ENCODE measurements at places on chromosomes 5 and 9.

DNA sequence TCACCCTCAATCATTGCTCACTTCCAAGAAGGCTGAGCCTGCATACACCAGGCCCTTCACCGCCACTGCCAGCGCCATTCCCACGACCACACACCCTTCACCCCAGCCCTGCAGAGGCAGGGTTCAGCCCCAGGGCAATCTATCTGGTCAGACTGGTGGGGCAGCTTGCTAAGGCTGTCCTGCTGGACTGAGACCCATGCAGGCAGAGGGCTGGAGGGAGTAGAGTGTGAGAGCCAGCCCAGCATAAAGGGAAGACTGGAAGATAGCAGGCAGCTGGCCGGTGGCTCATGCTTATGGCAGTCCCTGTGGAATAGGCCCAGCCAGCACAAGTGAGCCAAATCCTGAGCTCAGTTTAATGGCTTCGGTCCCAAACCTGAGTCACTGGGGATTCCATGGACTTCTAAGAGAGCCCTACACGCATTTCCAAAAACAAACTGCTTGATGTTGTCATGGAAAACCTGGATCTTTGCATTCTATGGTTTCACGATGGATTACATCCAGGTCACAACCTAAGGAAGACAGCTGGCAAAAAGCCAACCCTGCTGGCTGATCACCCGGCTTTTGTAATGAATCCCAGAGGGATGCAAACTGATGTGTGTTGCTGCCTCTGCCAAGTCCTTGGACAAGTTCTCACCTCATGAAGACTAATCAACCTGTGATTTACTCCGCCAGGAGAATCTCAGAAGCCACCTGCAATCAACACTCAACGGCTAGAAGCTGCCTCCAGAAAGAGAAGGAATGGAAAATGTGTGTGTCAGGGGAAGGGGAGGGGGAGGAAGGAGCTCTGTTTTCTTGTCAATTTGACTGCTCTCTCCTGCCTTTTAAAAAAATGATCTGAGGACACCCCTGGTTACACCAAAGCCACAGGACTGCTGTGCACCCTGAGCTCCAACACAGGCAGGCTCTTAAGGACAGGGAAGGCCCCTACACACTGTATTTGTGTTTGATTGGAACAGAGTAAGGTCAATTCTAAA is 143.6 kb downstream of the LHFPL2 start:
- DNase-seq, result peak; percentile 99

DNA sequence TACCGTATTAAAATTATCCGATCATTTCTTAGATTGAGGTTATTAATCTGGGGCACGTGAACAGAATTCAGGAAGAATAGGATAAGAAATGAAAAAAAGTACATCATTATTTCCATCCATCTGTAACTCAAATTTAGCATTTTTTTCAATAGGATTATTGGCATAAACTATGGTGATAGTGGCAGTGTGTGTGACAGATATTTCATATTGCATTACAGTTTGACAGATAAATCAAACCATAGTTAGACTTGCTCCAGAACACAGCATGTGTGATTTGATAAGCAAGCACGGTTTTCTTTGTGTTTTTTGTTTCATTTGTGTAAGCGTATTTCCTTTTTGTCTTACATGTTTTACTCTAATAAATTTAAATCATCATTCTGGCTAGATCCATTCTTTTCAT is 155.0 kb downstream of the CDH9 start:
- no peak for DNase-seq

DNA sequence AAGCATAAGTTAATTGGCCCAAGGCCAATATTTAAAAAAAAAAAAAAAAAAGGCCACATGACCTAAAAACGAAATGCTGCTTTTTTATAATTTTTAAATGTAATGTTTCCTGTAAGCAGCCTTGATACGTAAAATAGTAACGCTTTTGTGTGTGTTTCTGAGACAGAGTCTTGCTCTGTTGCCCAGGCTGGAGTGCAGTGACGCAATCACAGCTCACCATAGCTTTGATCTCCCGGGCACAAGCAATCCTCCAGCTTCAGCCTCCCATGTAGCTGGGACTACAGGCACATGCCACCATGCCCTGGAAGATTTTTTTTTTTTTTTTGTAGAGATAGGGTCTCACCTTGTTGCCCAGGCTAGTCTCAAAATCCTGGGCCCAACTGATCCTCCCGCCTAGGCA is 179.9 kb downstream of the EDIL3 start:
- no peak for DNase-seq

DNA sequence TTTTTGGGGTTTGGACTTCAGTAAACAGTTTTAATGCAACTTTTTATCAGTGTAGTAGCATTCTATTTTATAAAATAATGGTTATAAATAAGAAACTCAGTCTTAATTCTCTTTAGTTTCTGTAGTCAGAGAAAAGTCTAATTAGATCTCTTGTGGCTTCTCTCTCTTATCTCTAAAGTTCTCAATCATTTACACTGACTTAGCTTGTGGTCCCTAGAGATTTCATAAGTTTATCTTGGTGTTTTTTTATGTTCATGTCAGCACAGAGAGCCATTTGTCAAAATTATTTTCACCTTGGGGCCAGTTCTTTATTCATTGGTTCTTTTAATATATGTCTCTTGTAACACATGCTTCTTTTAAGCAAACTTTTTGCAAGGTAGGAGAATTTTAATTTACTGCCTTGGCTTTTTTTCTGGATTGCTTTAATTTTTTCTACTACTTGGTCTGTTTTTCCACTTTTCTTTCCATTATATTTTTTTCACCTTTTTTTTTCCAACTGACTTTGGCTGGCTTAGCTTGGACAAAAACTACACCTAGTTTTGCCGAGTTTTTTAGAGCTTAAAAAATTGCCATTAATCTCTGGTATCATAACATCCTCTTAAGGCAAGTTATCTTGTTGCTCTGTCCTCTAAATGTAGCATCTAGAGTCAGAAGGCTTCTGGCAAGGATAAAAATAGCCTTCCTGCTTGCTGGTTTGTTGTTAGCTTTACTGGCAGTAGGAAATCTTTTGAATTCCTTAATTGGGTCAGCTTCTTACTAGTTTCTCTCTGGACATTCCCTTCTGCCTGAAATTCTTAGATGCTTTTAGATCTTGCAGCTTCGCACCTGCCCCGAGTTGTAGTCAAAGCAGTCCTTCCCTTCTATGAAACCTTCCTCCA is 35.3 kb downstream of the CPEB4 start:
- DNase-seq, result no peak

GRCh38 chr9:98152526-98152925 is 33.5 kb upstream of the TRIM14 start:
- no peak for DNase-seq

DNA sequence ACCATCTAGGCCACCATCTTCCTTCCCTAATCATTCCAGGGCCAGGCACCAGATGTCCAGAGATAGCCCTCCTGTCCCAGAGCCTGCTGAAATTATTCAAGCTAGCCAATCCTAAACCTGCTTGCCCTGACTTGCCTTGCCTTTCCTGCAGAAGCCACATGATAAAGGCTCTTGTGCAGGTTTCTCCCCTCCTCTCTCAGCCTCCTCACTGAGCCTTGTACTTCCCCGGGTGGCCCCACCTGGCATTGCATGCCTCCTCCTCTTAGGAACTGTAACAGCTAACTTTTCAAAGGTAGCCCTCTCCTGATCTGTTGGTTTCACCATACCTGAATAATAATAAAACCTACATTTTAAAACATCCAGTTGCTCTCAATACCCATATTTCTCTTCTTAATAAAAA is 42.6 kb downstream of the DIRAS2 start:
- no peak for DNase-seq

DNA sequence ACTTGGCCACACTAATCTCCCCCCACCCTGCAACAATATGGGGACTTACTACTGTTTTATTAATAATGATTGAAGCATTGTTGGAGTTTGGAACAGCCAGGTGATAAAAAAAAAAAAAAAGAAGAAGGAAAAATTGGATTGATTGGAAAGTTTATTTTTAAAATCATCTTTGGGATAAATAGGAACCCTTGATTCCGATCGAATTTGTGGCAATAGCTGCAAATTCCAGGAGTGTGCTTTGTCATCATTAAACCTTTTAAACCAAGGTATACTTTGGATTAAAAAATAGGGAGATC is 907 bp upstream of the NR2F1 start:
- no peak for DNase-seq

DNA sequence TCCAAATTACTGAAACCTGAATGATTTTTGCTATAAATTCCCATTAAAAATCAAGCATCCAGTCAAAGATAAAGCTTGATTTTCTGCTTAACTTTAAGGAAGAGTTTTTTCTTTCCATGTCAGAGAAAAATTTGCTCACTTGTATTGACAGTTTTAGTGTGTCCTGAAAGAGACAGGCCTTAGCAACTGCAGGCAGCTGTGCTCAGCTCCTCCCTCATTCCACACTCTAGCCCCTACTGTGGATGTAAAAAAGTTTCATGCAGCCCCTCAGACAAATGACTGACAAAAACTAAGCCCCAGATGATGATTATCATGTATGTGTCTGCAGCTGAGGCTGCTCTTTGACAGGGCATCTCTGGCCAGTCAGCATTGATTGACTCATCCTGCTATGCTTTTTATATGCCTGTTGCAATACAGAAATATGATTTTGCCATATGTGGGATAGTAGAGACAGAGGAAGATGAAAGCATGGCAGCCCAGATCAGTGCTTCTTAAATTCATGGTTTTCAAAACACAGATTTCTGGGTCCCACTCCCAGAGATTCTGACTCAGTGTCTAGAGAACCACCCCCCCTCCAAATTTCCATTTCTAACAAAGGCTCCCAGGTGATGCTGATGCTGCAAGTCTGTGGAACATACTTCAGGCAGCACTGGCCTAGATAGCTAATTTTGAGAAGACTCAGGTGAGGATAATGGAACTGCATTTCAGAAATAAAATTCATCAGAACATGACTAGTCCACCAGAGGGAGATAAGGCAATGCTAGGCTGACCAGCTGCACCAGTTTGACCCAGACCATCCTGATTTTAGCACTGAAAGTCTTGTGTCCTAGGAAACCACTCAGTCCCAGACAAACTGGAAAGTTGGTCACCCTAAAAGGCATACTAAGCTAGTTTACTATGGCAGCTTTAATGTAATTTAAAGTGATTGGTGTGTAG is 298.7 kb upstream of the KCNN2 start:
- DNase-seq, result no peak

DNA sequence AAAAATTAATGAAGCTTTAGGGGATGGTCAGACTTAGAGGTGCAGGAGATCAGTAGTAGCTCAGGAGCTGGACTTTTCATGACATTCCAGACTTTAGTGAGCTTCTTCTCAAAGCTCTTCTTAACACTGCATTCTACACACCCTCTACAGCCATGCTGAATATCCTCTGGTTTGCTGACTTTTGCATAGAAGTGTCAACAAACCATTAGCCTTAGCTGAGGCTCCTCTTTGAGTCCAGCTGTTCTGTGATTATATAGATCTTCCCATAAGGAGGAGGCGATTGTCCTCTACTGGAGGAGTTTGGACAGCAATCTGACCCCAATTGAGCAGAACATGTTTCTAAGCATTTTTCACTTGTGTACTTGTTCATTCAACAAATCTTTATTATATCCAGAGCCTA is 75.0 kb upstream of the RUSC2 start:
- DNase-seq, result no peak

GRCh38 chr9:98986866-98987651 is 43.4 kb downstream of the COL15A1 start:
- no peak for DNase-seq

GRCh38 chr9:98248737-98249474 is 6.5 kb downstream of the TBC1D2 start:
- DNase-seq, result peak; percentile 86

DNA sequence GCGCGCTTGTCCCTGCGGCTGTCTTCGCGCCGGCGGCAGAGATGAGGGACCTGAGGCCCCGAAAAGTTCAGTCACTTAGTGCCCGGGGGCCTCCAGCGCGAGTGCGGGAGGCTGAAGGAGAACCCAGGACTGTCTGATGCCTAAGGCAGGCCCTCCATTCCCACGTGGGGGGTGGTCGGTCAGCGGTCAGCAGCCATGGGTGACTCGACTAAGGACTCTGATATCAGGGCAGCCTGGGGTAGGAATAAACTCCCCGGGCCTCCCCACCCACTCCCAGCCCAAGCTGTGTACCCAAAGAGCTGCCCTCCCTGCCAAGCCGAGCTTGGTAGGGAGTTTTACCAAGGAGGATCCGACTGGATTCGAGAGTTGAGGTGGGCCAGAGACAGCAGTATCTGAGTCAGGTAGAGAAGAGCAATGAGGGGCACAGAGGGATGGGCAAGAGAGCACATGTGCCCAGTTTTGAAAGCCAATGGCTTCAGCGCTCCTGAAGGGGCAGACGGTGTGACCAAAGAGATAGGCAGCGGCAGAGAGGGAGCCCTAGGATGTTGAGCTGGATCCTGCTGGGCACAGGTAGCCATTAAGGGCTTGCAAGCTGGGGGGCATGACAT is 787 bp downstream of the FGFR4 start:
- no peak for DNase-seq

GRCh38 chr5:91183743-91184142 is 199.4 kb downstream of the ARRDC3 start:
- no peak for DNase-seq

DNA sequence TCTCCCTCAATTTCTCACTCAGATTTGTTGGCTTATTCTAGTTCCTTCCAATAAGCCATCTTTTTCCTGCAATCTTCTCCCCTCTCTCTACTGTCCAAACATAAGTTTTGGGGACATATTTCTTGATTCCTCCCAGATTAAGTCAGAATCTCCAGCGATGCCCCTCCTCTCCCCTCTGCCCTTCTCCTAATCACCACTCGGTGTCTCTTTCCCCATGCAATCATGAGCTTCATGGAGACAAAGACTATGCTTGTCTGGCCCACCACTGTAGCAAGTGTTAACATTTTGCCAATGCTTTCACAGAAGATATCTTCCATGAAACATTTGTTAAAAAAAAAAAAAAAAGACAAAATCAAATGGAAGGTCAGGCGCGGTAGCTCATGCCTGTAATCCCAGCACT is 42.4 kb downstream of the PDE6A start:
- no peak for DNase-seq

DNA sequence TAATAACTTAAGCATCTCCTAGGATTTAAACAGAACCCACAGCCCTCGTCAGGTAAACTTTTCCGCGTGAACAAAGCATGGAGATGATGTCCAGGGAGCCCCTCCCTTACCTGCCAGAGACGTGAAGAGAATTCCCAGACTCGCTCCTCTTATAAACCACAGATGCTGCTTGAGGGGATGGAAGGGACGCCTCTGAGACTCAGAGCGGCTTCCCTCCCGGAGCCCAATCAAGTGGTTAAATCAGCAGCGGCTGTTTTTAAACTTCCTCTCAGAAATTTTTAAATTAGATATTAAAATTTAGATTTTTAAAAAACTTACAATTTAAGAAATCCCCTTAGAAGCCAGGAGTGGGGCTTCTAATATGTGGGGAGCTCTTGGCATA is 71.8 kb downstream of the RAPGEF1 start:
- DNase-seq, result no peak

DNA sequence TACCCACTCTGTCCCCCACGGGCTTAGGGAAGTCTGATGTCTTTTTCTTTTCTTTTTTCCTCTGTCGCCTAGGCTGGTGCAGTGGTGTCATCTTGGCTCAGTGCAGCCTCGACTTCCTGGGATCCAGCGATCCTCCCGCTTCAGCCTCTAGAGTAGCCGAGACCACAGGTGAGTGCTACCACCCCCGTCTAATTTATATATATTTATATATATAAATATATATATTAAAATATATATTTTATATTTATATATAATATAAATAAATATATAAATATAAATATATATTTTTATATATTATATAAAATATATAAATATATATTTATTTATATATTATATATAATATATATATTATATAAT is 3.3 kb upstream of the ANXA2R start:
- DNase-seq, result no peak

Data from fibroblast of skin of abdomen (primary cell).